Left kidney (tissue), 8 donors: ENCODE measurements at places on chromosomes 1 and 21. TPM values are rescaled to one million over a fixed set of nuclear protein-coding genes. Genes with fewer than 3 reads are reported as not detected.

DNA sequence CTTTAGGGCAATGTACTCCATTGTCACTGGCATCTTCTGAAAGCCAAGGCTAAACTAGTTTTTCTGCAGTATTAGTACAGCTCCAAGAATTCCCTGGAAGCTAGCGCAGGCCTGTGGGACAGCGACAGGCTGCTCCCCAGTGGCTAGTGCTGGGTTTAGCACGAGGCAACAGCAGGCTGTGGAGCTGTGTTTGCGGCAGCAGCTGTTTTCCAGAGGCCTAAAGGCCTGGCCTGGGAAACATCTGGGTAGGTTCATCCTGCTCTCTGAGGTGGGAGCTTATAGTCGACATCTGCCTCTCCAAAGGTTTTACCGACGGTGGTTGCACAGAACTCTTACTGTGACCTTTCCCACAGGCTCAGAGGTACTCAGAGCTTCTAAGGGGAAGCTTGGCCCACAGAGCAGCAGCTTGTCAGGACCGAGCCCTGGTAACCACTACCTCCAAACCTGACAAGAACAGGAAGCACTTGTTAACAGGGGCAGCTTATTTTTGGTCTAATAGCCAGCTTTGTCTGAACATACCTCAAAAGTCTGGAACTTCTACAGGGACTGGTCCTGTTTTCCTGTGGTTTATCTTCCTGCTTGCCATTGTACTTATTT is 17.2 kb downstream of the CC2D1B start:
- DNase-seq, result no peak

DNA sequence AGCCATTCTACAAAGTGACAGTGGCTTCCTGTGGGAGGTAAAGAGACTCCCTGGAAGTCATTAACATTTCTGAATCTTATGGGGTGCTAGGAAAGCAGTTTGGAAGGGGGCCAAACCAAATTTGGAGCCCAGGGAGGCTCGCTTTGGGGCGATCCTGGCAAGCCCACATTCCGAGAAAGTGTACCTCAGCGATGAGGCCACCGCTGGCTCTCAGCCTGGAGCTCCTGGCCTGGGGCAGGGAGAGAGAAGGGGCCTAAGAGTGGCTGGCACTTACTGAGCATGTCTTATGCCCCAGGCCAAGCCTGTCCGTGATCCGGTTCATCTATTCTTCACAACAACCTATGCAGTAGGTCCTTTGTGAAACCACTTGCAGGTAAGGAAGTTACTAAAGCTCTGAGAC is 98.8 kb downstream of the CCDC185 start:
- DNase-seq, result no peak

DNA sequence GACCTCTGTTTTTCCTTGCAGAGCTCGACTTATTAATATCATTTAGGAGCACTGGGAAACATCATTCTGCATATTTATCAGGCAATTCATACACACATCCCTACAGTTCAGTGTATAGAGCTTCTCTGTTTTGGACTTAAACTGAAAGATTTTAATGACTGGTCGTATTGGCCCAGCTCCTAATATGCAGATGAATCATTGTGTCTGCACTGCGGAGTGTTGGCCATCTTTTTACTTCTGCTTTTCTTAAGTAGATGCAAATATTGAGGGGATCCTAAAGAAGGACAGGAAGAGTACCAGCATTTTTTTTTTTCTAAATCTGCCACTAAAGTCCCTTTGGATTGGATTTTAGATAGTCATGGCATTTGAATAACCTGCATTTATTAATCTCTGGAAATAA is 154.8 kb downstream of the BACH1 start:
- DNase-seq, result no peak

DNA sequence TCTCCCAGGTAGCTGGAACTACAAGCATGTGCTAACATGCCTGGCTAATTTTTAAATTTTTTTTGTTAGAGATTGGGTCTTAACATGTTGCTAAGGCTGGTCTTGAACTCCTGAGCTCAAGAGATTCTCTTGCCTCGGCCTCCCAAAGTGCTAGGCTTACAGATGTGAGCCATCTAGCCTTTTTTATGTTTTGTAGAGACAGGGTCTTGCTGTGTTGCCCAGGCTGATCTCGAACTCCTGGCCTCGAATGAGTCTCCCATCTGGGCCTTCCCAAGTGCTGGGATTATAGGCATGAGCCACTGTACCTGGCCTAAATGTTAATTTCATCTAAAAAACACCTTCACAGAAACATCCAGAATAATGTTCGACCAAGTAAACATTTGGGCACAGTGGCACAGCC is 48.6 kb downstream of the FNBP1L start:
- no peak for DNase-seq

- DNase-seq, result peak; percentile 74
Measured at GRCh38 chr21:45981151-45982091, at the start of gene COL6A1. Gene COL6A1 (plus strand): TSS chr21:45981770. CDS start chr21:45981851, 81 bp downstream.

GRCh38 chr1:16145662-16146278 is 10.1 kb downstream of the EPHA2 start:
- DNase-seq, result no peak

GRCh38 chr1:78070210-78070609 is 24.4 kb downstream of the GIPC2 start:
- no peak for DNase-seq

- DNase-seq, result peak; percentile 77
Measured at GRCh38 chr1:183734543-183735036, 70.3 kb upstream of the RGL1 start.

- no peak for DNase-seq
Measured at GRCh38 chr1:203187689-203188264, 1.3 kb upstream of the CHI3L1 start.

DNA sequence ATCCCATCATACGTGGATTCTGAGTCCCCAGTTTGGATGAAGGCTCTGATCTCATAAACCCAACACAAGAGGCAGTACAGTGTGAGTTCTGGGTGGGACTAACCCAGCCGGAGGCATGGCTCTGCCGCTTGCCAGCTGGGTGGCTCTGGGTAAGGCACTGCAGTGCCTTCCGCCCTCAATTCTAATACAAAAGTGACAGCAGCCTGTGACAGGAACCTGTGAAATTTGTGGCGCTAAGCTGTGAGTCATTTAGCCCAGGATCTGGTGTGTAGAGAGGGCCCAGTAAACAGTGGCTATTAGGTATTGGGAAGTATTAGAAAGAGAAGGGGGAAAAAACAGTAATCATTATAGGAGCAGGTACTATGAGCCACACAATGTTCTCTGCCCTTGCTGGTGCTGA is 23.3 kb downstream of the HSPG2 start:
- DNase-seq, result no peak

GRCh38 chr1:217889401-217889800 is 258.3 kb downstream of the SPATA17 start:
- no peak for DNase-seq

DNA sequence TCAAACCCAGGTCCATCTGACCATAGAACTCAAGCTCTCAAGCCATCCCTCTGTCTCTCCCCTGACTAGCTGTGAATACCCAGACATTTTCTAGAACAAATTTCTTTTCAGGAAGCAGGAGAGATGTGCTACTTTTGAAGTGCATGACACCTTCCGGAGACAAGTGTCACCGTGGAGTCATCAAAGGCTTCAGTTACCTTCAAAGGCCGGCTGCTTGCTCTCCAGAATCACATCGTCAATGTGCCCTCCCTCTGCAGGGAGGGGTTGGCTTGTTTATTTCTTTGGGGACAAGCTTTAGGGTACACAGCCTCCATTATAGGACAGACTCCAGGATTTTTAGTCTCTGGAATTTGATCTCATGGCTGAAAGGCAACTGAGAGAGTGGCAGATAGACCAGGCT is 37.7 kb upstream of the IGSF21 start:
- DNase-seq, result no peak

DNA sequence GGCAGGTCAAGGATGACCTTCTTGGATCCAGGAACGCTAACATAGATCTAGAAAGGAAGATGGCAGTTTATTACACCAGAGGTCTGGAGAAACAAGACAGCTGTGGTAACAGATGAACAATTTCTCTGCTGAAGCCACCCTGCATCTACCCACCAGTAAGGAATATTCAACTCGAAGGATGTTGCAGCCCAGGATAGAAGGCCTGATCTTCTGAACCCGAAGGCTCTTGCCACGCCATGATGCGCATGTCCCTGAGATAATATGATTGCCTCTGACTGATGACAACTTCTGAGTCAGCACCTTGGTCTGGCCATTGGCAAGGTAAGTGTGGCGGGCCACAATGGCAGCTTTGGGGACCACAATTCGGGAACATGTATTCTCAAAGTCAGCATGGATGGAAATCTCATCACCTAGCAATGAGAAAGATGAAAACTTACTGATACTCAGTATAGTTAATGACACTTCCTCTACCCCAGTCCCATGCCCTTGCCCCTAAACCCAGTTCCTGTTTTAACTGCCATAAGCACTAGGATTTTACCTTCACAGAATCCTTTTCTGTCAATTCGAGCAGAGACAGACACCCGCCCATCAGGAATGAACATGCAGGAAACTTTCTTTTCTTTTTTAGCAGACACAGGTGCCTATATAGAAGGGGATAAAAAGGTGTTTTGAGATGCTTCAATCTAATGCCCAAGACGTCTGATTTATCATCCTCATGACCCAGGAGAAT is 1.8 kb downstream of the TXNIP start:
- DNase-seq, result no peak

DNA sequence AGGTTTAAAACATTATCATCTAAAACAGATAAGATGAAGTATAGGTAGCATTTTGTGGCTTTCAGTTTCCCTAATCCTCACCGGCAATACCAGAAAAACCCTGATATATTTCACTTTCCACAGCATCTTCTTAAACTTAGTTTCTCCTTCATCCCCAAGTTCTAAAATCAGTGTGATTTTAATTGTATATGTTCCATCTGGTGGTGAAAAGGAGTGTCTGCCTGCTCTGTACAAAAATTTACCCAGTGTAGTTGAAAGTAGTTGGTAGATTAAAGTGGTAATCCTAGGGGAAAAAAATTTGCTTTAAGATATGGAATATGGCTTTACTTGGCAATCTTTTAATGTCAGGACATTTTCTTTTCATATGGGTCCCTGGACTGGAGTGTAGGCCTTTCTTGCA is 74.3 kb downstream of the CEP350 start:
- no peak for DNase-seq

GRCh38 chr1:63442141-63442475 is 74.7 kb downstream of the ALG6 start:
- no peak for DNase-seq

DNA sequence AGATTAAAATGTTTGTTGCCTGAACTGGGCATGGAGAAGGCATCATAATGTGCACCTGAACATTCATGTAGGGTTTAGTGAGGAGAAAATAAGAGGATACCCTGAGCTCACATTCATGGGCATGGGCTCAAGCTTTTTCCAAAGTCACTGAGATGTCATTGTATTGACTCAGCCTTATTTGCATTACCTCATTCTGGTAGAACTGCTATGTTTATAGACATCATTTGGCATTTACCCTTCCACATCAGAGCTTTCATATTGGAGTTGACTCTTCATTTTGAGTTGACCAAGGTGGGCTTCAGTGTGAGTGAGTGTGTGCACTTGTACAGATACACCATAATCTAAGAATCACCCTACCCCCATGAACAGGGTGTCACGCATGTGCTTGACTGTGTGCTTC is 143.2 kb downstream of the PBX1 start:
- DNase-seq, result no peak

Gene DIRAS3
- 3.1 TPM for polyA plus RNA-seq

Gene CGN
- 55.6 TPM for polyA plus RNA-seq

DNA sequence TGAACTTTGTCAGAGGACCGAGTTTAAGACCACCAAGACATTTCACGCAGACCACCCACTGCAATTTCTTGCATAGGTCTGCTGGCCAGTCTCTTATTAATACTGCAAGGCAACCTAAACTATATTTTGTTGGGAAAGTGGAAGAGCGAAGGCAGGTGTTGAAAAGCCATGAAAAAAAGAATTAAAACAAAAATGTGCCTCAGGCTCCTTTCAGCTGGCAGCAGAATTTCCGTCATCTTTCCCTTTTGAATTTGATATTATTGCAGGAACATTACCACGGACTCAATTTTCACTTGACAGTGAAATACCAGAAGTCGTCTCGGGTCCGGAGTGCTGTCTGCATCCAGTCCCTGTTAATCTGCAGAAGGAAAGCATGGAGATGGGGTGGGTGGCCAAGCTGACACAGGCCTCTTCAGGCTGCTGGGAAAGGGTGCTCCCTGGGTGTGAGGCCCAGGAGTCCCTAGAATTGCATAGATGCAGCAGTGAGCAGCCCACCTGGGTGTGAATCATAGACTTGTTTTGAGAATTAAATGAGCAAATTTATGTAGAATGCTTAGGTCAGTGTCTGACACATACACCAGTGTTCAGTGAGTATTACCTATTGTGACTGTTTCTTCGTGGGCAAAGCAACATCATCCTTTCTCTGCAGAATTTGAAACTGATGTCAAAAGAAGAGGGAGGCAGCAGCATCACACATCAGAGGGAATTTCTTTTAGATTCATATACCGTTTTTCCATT is 150.7 kb downstream of the PBX1 start:
- DNase-seq, result no peak

Gene NTRK1
- 1.2 TPM for polyA plus RNA-seq

DNA sequence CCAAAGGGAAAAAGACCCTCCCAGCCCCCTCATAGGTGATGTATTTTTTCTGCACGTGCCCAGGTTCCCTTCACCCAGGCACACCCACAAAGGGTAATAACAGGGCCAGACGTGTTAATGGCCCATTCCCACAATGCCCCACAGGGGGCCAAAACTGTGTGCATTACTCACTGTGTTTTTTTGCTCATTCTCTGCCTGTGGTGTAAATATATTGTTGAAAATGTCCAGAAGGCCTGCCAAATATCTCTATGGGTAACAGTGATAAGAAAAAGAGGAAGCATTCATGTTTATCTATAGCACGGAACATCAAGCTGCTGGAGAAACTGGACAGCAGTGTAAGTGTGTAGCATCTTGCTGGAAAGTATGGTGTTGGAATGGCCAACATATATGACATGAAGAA is 21.9 kb downstream of the RHEX start:
- DNase-seq, result no peak

- no peak for DNase-seq
Measured at GRCh38 chr1:26861889-26862378, 1.0 kb upstream of the SFN start.

Gene OVAAL
- not detected for polyA plus RNA-seq
